Activated CD4-positive, alpha-beta memory T cell treated with anti-CD3 and anti-CD28 coated beads for 36 hours (primary cell): ENCODE measurements at places on chromosomes 3 and 15. TPM values are rescaled to one million over a fixed set of nuclear protein-coding genes. Genes with fewer than 3 reads are reported as not detected.
A peak's percentile ranks its signal among the peaks of the same experiment; 100 is the strongest.

B3GALNT1 gene
- total RNA-seq: 0.56 TPM

SCG3 gene
- not detected for total RNA-seq

RFT1 gene
- total RNA-seq: 35.0 TPM

TFDP2 gene
- 19.1 TPM for total RNA-seq

GOLGA6L9 gene
- 1.9 TPM for total RNA-seq

PATL2 gene
- total RNA-seq: 17.2 TPM

TERC gene
- total RNA-seq: 19.2 TPM

LMAN1L gene
- total RNA-seq: not detected

PPM1M gene
- 111 TPM for total RNA-seq

PLS1 gene
- 5.7 TPM for total RNA-seq

TRIM42 gene
- total RNA-seq: not detected

SCN5A gene
- 0.34 TPM for total RNA-seq

SOX14 gene
- not detected for total RNA-seq

MYO5C gene
- 0.27 TPM for total RNA-seq

PSMD6 gene
- total RNA-seq: 104 TPM

TMEM207 gene
- total RNA-seq: not detected

DNA sequence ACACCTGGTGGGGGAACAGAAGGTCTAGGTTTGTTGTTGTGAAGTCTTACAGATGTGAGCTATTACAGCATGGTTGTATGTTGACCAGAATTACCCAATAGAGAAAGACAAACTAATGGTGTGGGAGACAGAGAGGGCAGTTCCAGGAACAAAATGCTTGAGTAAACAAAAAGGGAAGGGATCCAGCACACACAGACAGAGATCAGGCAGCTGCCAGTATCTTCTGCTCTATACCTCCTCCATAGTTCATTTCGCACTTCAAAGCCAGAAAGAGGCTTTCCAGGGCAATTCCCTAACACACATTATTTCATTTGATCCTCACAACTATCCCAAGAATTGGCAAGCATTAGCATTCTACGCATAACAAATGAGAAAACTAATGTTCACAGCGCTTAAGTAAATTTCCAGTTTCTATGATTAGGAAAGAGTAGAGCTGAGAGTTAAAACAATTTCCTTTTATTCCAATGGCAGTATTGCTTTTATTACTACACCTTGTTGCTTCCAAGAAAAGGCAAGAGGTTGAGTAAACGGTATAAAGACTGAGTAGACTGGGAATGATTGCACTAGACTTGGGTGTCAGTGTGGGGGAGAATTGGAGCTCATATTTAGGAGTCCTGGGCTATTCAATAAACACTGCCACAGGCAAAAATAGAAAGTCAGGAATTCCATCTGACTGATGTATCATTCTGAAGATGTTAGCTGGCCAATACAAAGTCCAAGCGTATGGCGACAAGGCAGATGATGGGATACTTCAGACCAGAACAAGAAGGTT lies 39.7 kb upstream of the ZNF280D start:
- no peak for DNase-seq

DNA sequence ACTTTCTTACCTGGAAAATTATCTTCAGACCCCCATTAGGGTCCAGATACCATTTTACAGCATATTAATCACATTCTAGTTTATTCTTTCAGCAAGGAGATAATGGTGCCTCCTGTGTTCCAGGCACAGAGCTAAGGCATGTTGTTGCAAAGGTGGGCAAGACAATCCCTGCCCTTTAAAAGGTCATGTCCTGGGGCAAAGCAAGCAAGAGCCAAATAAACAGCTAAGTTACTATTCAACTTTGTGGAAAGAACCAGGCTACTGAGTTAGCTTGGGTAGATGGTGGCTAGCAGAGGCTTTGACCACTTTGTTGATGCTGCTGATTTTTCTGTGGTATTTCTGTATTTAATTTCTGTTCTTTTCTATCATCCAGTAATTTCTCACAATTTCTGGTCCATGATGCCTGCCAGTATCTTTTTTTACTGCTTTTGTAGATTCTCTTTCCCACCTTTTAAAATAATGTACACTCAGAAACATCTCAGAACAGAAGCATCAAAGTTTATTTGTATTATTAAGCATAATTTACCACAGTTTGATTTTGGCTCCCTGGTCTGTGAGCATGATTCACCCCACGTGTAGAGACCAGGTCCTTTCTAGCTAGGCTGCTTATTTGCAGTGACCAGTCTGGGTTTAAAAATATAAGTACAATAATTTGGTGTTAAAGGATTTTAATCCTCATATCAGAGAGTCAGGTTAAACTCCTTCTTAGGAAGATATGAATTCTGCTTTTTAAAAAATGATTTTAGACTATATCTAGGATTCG lies 71.5 kb downstream of the LRRC28 start:
- no peak for DNase-seq

DNA sequence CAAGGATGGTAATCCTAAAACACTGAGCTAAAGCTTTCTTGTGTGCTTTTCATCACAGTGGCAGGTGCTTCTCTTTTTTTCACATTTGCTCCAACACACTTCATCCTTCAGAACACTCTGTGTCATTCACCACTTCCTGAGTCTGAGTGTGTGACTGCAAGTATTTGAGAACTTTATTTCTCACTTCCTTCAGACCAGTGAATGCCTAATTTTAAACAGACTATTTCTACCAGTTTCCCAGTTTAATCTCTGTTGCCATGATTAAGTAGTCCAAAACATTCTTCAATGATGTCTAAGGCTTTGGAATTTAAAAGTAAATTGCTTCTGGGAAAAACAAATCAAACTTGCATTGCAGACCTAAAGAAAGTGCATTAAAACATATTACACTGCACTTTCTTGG lies 541.2 kb downstream of the RBMS3 start:
- no peak for DNase-seq

GRCh38 chr3:177787279-177788041 lies 590.2 kb upstream of the TBL1XR1 start:
- no peak for DNase-seq

DNA sequence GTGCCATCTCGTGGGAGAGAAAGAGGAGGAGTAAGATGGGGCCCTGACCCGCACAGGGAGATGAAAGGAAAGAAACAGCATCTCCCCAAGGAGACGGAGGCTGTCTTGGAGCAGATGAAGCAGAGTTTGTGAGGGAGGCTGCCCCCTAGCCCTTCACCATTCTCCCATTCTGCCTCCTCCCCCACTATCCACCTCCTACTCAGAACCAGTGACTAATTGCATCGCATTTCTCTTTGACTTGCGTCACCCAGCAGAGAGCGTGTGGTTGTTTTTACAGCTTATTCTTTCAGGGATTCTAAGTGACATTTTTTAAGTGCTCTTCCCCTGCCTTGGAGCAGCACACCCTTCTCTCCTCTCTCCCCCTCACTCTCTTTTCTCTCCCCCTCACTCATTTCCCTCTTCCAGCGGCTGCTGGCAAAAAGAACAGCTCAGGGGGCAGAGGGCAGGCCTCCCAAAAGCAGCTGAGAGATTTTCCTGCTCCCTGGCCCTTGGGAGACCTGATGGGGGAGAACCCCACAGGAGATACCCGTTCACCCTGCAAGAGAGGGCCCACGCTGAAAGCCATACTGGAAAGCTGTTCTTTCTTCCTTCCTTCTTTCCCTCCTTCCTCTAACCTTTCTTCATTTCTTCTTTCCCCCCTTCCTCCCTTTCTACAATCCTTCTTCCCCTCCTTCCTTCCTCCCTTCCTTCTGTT lies 91.8 kb downstream of the MRPL46 start:
- DNase-seq: peak; percentile 16

DNA sequence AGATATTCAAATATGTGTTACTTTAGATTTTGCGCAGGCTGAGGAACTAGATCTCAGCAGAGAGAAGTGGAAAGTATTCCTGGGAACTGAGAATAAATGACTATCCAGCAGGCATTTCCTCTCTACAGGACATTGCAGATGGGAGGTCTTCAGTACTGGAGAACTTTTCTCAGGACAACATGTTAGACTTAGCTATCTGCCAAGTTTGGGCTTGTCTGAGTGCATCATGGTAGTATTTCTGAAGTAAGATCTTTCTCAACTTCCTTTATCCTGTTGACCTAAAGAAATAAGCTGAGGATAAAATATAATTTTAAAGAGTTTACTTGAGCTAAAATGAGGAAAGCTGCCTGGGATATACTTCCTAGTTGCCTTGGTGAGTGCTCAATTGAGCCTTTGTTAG lies 167.9 kb upstream of the BCHE start:
- DNase-seq: no peak

GRCh38 chr15:57647791-57648130 lies 56.1 kb downstream of the MYZAP start:
- no peak for DNase-seq

- DNase-seq: no peak
Observed at GRCh38 chr3:193783166-193783896, 190.3 kb downstream of the OPA1 start.

GRCh38 chr3:195548006-195548405 lies 4.9 kb upstream of the PPP1R2 start:
- no peak for DNase-seq

DNA sequence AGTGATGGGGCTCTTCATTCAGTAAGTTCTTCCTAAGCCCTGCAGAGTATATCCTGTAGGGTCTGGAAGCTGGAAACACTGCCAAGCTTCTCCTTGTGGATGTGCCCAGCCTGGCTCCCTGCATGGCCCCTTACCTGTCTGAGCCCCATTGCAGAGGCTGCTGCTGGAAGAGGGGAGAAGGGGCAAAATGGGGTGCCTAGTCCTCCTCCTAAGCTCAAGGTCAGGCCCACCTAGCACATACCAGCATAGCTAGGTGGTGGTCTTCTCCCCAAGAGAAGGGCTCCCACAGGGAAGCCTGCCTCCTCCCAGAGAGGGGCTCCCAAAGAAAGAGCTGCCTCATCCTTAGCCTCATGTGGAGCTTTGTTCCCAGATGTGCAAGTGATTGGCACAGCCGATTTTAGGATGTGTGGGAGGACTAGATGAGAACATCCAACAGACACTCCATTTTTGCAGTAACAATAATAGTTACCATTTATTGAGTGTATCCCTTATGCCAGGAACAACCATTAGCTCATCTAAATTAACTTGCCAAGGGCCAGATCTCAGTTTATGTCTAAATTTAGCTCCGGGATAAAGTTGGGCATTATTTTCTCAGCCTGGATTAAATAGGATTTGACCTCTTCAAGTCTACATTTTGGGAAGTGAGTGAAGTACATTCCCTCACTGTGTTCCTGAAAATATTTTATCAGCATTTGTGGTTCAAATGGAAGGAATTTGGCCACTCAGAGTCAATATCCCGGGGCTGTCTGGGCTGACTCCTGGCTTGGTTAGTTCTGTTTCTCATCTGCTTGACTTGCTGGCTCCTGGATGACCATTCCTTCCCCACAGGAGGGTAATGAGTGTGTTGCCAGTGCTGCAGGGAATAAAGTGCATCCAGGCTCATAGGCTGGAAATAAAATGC lies 291.1 kb upstream of the ROPN1 start:
- no peak for DNase-seq

GRCh38 chr15:60004009-60004845 lies at the start of gene FOXB1:
Gene FOXB1, plus strand, starts transcription at chr15:60004311. Its CDS starts 653 bp downstream, at chr15:60004964.
- DNase-seq: peak; percentile 49

DNA sequence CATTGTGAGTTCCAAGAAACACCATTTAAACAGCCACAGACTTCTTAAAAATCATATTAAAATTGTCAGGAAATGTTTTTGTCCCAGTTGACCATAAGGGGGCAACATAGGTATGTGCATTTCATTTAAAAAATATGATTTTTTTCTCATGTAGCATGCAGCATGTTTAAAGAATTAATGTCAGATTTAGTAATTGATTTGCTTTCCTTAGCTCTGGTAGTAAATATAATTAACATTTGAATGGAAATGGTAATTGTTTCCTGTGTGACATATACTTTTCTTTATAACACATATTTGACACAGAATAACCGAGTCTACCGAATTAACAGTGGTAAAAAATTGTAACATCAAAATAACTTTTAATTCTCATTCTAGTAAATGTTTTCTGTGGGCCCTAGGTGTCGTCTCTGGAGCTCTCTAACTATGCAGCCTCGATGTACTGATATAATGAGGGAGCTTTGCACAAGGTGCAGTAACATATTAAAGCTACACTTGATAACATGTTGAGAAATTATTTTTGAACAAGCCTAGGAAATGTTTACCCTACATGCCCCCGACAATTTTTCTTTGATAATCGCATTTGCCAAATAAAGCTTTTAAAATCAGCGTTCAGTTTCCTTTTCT lies 34.9 kb downstream of the NXPE3 start:
- no peak for DNase-seq

DNA sequence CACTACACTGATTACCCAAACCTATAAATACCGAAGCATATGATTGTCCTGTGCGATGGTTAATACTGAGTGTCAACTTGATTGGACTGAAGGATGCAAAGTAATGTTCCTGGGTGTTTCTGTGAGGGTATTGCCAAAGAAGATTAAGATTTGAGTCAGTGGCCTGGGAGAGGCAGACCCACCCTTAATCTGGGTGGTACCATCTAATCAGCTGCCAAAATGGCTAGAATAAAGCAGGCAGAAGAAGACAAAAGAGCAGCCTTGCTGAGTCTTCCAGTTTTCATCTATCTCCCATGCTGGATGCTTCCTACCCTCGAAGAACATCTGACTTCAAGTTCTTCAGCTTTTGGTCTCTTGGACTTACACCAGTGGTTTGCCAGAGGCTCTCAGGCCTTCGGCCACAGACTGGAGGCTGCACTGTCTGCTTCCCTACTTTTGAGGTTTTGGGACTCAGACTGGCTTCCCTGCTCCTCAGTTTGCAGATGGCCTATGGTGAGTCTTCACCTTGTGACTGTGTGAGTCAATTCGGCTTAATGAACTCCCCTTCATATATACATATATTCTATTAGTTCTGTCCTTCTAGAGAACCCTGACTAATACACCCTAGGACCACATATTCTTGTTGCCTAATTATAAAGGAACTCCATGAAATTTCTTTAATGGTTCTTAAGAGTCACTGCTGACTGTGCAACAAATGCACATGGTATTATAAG lies 31.7 kb downstream of the CSNK1G1 start:
- no peak for DNase-seq

GRCh38 chr15:90340345-90340744 lies 11.7 kb upstream of the ZNF774 start:
- no peak for DNase-seq

GRCh38 chr3:174051191-174051590 lies 653.6 kb downstream of the NLGN1 start:
- no peak for DNase-seq

DNA sequence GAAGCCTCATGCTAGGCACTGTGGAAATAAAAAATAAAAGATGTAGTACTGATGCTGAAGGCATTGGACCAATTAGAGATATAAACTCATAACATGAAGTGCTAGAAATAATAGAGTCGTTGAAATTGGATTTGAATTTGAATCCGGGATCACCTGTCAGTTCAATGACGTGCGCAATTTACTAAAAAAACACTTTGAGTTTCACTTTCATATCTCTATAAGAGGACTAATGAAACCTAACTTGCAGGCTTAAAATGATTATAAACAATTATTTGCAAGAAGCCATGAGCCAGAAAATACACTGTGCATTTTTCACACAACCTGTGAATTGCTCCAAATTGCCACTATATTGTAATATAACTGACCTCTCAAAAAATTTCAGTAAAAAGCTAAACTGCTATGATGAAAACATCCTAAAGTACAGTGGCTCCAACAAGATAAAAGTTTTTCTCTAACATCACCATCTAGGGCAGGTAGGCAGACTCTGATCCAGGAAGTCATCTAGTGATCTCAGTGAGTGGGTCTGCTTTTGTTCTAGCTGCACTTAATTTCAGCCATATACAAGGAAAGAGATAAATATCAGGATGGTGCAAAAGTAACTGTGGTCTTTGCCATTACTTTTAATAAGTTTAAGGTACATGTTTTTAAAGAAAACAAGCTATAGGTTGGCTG lies 440.2 kb downstream of the CNTN6 start:
- DNase-seq: no peak

GRCh38 chr3:37987315-37987697 lies 3.3 kb upstream of the VILL start:
- DNase-seq: no peak
